ENCODE measurements at places on chromosomes 1 and 21. TPM values are rescaled to one million over a fixed set of nuclear protein-coding genes. Genes with fewer than 3 reads are reported as not detected.

The OPRD1 gene
- not detected for total RNA-seq

The IFI16 gene
- 109 TPM for total RNA-seq

- DNase-seq = no peak
Observed at GRCh38 chr1:55326496-55327243, 111.5 kb upstream of the USP24 start.

DNA sequence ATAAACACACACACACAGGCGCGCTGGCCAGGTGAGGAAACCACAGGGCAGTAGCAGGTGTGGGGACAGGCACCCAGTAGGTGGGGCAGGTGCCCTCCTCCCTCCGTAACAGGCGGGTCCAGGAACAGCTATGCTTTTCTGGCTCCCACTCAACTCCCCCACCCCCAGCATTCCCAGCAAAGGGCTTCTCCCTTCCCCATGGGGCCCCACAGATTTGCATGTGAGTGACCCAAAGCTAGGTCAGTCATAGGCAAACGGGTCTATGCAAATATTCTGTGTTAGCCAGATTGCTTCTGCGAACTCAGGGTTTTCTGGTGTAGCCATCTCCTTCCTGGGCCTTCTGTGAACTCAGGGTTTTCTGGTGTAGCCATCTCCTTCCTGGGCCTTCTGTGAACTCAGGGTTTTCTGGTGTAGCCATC lies 114.2 kb downstream of the SIK1 start:
- DNase-seq = no peak

DNA sequence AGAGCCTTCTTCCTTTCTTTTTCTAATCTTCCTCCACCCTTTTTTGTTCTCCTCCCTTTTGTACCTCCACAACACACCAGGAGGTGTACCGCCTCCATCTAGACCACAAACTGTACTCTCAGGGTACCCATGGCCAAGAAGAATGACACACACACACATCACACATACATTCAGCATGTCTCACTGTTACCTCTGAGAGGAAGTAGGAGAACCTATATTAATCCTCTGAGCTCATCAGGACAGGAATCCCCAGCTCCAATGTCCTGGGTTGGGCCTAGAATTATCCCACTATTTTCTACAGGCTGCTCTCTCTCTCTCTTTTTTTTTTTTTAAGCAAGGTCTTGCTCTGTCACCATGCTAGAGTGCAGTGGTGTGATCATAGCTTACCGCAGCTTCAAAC lies 36.7 kb downstream of the ATP2B4 start:
- DNase-seq = no peak

- no peak for DNase-seq
Observed at GRCh38 chr1:207984831-207985572, 74.1 kb upstream of the CD34 start.

The VWA5B1 gene
- total RNA-seq = not detected

Data from esophagus squamous epithelium (tissue), 5 donors.